ENCODE measurements at places on chromosomes 2 and 18.

- DNase-seq: no peak
Observed at GRCh38 chr18:49546278-49546677, 15.6 kb upstream of the LIPG start.

- no peak for DNase-seq
Observed at GRCh38 chr2:104703669-104704068, 150.2 kb upstream of the POU3F3 start.

DNA sequence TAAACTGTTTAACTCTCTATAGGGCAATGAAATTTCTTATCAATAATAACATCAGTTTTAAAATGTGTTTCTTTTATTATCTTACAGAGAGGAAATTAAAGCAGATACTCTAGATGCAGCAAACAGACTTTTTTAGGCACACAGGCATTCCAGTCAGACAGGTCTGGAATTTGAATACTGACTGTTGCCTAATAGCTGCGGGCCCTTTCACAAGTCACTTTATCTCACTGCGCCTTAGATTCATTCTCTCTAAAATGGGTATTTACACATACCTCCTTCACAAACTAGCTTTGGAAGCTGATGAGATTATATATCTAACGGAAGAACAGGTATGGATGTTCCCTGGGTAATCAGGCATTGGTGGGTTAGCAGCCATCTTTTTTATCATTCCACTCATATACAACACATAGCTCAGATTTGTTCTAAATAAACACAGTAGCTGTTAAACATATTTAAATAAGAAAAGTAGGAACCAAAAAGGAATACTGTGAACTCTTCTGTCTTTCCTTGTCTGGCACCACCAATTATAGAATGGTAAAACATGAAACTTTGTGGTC is 104.2 kb downstream of the LRP2 start:
- DNase-seq: no peak

DNA sequence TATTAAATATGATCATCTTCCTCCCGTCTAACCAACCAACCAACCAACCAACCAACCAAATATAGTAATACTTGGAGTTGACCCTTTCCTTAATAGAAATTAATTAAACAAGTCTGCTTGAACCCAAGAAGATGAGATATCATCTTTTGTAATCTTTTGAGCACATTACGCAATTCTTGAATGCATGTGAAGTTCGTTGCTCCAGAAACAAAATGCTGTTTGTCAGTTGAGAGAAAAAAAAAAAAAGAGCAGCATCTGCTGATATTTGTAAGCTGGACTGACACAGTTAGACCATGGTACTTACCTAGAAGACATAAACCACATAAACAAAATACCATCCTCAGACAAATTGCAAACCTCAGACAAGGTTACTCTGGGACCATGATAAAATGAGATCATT is 9.2 kb upstream of the SERPINB2 start:
- DNase-seq: no peak

DNA sequence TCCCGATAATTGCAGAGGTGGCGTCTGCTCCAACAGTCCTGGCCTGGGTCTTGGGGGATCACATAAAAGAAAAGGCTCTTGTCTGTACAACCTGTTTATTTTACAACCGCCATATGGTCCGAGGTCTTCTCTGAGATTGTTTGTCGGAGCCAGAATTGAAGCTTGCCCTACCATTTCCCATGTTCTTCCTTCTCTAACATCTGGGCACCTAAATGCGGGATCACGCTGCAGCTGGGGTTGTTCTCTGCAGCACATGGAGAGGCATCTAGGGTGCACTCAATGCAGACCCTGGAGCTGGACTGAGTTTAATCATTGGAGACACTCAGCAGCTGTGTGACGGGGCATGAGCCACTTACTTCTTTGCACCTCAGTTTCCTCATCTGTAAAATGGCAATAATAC is 107.7 kb downstream of the ACKR3 start:
- DNase-seq: no peak

DNA sequence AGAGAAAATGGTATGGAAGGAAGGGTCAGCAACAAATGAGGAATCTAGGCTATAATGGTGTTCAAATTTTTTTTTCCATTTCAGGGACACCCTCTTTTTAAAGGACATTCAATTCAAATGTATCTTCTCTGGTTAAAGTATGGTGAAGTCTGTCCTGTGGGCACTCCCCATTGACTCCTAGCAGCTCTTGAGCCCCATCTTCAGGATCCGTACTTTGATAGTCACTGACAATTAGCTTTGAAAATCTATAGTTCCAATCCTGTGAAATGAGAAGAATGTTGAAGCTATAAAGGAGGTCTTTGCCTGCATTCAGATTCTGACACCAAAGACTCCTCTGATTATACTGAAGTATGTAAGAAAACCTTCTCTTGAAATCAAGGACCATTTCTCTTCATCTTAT is 43.3 kb downstream of the KCNH7 start:
- DNase-seq: no peak

DNA sequence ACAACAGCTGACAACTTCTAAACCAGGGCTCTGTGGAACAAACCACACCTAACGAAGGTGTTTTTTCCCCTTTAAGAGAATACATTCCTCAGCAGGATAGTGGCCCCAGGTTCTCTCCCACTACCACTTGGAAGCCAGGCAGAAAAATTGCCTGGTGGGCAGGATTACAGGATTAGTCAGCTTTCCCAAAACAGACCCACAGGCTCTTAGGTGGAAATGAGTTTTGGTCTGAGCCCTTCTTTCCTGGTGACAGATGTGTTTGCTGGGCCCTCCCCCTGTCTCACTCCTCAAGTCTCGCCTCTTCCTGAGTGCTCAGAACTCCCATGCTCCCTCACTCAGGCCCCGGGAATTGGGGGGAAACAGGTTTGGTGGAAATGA is 139.4 kb upstream of the HAAO start:
- DNase-seq: no peak

- no peak for DNase-seq
Observed at GRCh38 chr2:239990966-239991365, 34.2 kb downstream of the NDUFA10 start.

- no peak for DNase-seq
Observed at GRCh38 chr2:29755233-29755632, 166.2 kb downstream of the ALK start.

DNA sequence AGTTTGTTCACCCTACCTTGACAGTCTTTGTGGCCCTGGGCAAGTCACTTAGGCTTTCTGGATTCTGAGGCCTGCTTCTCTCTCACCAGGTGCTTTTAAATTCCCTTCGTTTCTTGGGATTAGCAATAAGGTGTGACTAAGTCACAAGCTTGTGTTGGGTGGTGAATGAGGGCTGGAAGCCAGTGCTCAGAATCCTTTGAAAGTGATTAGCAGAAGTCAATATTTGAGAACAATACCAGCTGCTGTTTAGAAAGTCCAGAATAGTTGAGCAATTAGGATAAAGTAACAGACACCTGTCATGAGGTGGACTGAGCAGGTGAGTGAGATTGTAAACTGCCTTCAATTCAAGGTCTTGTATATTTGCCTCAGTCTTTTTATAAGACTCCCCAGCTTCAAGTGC is 19.3 kb upstream of the MGAT5 start:
- no peak for DNase-seq

DNA sequence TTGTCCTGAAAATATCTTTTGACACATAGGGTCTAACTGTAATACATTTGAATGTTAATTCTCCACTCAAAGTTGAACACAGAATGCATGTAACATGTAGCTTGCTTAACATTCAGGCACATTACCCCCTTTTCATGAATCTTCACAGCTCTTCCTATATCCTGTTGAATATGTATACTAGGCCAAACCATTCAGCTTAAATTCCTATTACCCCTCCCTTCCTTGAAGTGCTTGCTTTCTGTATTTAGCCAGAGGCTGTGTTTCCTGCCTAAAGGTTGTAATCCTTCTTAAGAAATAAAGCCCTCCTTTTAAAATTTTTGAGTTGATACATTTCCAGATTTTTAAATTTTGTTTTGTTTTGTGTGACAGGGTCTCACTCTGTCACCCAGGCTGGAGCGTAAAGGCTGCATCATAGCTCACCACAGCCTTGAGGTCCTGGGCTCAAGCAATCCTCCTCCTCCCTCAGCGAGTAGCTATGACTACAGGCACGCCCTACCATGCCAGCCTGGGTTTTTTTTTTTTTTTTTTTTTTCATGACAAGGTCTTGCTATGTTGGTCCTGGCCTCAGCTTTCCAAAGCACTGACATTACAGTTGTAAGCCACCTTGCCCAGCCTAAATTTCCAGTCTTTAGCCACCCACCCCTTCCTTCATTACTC is 357.6 kb downstream of the DSC3 start:
- no peak for DNase-seq

- DNase-seq: no peak
Observed at GRCh38 chr2:107534926-107535325, 291.8 kb upstream of the RGPD4 start.

GRCh38 chr18:12057419-12058039 is 36.1 kb upstream of the ANKRD62 start:
- DNase-seq: no peak

DNA sequence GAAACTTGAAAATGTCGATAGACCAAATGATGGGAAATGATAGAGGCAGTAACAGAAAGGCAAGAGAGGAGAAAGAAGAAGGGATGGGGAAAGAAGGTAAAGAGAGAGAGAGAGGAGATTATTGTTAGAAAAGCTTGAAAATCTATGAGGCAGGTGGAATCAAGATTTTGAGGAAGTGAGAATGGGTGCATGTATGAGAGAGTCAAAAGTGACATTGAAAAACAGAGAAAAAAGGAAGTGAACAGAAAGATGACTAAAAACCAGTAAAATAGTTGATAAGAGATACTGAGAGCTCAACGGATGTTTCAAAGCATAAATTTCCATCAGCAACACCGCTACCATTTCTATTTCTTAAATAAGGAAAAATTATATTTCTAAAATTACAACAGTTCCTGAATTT is 327.4 kb upstream of the CWC22 start:
- no peak for DNase-seq

DNA sequence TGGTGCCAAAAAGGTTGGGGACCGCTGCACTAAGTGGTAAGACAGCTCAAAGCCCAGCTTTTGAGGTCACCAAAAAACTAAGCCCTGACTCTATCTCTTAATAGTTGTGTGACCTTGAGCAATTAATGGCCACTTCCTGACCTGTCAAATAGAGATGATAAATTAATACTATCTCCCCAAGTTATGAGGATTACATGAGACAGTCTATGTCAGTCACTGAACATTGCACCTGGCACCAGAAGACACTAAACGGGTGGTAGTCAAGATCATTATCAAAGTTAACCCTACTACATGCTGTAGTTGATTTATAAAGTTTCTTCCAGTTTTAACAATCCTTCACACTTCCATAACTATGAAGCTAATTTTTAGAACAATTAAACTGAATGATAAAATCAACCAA is 36.5 kb downstream of the STPG4 start:
- no peak for DNase-seq

- no peak for DNase-seq
Observed at GRCh38 chr2:172431463-172431862, 4.1 kb downstream of the ITGA6 start.

GRCh38 chr2:241232736-241233575 is 44.5 kb downstream of the ANO7 start:
- no peak for DNase-seq

- DNase-seq: no peak
Observed at GRCh38 chr18:26227051-26227670, 916 bp downstream of the TAF4B start.

GRCh38 chr18:6776188-6776587 is 46.7 kb downstream of the ARHGAP28 start:
- no peak for DNase-seq

DNA sequence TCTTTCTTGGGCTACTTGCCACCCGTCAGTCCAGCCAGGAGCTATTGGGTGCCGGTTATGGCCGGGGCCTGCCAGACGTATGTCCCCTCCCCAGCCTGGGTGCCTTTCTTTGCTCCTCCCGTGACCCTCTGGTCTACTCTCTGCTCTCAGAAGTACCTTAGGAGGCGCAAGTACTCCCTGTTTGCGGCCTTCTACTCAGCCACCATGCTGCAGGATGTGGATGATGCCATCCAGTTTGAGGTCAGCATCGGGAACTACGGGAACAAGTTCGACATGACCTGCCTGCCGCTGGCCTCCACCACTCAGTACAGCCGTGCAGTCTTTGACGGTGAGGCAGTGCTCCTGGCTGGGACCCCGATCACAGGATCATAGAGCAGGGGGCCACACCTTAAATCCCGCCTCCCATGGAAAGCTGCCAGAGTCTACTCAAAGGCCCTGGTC is 99.5 kb downstream of the DYSF start:
- no peak for DNase-seq

DNA sequence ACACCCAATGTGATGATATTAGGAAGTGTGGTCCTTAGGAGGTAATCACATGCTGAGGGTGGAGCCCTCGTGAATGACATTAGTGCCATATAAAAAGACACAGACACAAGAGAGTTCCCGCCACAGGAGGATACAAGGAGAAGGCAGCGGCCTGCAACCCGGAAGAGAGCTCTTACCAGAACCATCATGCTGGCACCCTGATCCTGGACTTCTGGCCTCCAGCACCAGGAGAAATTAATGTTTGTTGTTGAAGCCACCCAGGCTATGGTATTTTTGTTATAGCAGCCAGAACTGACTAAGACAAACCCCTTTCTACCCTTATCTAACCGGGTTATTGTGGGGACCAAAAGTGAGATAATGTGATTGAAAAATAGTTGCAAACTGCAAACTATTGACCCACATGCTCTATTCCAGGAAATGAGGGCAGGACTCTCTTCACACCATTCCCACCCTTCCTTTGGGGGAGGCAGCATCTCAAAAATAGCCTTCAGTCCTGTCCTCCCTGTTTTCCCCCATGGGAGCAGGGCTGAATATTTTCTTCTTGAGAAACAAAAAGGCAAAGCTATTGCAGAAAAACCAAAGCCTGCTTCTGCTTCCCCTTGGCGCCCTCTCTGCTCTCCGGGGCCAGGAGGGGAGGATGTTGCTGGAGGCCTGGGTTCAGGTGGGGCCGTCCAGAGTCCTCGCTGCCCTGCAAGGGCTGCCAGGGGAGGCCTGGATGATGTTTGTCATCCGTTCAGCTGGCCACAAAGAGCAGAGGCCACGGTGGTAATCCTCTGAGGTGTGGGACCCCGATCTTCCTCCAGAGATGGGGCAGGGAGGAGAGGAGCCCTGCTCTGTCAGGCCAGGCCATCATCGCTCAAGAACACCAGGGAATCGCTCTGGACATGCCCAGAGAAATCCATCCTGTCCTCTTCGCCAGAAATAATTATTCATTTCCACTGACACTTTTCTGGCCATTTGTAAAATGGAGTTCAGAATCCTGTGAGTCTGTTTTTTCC is 73.8 kb upstream of the HAAO start:
- no peak for DNase-seq

- DNase-seq: no peak
Observed at GRCh38 chr18:30016179-30016578, 1026.4 kb downstream of the DSC3 start.

DNA sequence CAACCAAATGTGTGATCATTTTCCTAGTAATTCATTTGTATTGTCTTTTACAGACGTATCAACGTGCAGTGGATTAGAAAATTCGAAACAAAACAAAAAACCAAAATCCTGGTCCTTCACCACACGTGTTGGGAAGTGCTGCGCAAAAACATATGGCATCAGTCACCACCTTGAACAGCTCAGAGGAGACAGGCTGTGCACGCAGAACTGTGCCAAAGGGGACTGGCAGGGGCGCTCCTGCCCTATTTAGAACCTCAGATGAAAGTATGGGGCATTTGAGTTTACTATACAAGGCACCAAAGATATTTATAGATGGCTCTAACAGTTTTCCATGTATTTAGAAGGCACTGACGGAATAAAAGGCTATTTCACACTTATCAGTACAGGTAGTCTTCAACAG is 42.3 kb downstream of the NOL10 start:
- no peak for DNase-seq

- DNase-seq: no peak
Observed at GRCh38 chr18:40243607-40244006, 1711.4 kb upstream of the PIK3C3 start.
